Activated T-cell treated with anti-CD3 and anti-CD28 coated beads for 4 hours (primary cell): ENCODE measurements at places on chromosomes 1 and 21.

DNA sequence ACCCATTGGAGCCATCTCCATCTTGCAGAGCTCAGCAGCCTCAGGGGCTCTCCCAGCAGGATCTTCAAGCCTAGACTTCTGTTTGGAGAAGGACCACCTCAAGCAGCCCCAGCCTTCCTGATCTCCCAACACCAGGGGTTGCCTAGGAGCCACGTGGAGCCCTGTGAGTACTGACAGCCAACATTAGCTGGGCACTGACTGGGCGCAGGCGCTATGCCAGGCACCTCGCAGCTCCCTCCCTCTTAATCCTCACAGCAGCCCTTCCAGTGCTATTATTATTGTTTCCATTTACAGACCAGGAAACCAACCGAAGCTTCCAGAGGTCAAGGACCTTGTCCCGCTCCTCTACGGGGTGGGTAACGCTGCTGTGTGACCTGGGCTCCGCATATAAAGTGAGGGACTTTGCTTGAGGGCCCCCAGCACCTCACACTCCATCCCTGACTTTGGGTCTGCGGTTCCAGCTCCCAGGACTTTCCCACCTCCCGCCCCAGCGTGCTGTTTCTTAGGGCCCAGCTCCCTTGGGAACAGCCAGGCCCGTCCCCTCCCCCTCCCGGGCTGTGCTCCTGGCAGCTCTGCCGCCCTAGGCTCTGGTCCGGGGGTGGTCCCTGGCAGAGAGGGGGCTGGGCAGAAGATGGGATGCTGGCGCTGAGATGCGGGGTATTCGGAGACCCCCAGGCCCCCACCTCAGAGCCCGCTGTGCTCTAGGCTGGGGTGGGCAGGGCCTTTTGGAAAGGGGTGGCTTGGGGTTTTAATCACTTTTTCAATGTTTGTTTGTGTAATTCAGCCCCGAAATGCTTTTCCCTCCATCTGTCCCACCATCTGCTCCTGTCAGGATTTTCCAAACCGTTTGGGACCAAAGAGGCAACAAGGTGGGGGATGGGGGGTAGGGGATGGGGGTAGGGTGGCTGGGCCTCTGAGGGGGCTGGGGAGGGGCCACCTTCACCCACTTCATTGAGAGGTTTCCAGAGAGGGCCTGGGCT is 4.1 kb upstream of the HPCA start:
- no peak for DNase-seq

DNA sequence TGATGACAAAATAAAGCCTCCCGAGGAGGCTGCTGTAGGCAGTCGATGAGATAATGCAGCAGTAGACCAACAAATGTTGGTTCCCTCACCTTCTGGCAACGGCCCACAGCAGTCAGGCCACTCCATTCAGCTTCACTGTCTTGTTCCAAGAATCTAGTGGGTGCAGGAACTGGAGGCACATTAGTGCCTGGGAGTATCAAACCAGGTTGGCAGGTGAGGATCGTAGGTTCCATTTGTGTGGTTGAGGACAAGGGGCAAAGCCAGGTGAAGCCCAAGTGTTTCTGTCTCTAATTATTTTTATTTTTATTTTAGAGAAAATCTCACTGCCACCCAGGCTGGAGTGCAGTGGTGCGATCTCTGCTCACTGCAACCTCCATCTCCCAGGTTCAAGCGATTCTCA is 13.3 kb downstream of the FBXO2 start:
- no peak for DNase-seq

DNA sequence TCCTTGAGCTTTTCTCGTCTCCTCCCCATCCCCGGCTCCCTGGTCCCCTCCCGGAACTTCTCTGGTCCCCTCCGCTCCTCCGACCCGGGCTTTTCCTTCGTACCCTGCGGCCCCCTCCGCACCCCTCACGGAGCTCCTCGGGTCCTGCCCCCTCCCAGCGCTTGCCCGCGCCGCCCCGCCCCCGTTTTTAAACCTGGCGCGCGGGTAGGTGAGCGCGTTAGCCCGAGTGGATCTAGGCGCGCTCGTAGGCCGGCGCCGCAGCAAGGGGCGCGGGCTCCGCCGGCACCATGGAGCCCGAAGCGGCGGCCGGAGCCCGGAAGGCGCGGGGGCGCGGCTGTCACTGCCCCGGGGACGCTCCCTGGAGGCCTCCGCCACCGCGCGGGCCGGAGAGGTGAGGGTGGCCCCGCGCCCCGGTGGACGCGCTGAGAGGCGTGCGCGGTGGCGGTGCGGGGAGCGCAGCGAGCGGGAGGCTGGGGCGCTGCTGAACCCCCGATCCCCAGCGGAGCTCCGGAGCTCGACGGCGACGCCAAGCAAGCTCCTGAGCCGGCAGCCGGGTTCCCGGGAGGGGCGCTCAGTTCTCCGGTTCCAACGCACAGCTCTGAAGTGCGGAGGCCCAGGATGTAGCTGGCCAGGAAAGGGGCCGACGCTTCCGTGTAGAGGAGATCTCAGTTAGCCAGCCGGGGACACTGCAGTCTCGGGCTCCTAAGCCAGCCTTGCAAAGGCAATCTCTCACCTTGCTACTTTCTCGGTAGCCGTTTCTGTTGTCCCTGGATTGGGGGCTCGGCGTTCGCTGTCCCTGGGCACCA is at the start of gene RIPPLY3:
TSS of gene RIPPLY3 (plus strand) at position 217 of the 806 bp plus-strand sequence. CDS start at position 288, 71 bp downstream.
- DNase-seq: no peak

DNA sequence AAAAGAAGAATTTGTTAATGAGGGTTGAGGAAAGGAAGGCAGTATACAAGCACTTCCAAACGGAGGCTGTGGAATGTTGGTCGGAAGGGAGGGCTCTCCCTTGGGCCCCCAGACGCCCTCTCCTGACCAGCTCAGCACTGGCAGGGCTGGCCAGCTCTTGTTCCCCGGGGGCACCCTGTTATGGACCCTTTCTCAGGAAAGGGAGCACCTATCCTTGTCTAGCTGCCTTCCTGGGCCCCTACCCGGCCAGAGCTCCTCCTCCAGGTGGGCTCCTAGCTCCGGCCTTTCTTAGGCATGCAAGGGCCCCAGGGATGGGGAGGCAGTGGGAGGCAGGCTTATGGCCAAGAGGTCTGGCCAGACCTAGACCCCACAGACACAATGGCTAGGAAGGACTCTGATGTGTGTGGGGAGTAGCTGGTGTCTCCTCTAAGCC is 926 bp downstream of the BLACAT1 start:
- no peak for DNase-seq

DNA sequence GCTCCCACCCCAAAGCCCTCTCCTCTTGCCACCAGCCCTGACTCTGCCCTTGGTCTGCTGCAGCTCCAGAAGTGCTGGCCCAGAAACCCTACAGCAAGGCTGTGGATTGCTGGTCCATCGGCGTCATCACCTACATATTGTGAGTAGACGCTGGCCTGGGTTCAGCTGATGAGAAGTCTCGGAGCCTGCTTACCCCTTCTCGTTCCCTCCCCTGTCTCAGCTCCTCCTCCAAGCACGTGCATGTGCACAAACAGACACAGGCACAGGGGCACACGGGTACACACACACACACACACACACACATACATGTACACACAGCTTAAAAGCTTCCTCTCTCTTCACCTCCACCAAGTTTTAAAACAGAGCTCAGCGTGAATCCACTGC is 24.3 kb downstream of the CAMK1G start:
- no peak for DNase-seq

- DNase-seq: no peak
These were observed 109.6 kb downstream of the SLC45A1 start for GRCh38 chr1:8427493-8427892.

DNA sequence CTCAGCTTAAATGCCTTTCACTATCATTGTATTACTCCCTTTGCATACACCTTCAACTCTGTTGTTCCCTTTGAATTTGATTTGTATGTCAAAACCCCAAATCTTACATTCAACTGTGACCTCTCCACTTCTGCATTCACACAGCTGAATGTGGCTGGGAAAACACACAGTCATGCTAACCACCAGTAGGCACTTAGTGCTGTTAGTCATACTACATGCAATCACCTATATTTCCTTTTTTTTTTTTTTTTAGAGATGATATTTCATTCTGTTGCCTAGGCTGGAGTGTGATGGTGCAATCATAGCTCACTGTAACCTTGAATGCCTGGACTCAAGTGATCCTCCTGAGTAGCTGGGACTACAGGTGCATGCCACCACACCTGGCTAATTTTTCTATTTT is 16.2 kb downstream of the BTBD8 start:
- DNase-seq: no peak

DNA sequence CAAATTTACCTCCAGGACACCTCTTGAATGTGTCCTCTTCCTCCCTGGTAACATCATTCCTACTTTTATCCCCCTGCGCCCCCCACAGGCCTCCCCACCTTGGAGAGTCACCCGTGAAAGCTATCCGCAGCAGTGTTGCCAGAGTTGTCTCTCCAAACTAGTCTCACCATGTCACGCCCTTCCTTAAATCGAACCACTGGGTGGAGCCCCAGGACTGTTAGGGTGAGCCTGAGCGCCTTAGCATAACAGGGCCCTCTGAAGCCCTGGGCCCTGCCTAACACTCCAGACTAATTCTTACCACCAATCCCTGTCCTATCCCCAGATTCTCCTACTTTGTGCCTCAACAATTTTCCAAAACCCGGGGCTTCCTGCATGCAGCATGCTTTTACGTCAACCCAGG is 35.0 kb downstream of the HSD3B2 start:
- DNase-seq: no peak

DNA sequence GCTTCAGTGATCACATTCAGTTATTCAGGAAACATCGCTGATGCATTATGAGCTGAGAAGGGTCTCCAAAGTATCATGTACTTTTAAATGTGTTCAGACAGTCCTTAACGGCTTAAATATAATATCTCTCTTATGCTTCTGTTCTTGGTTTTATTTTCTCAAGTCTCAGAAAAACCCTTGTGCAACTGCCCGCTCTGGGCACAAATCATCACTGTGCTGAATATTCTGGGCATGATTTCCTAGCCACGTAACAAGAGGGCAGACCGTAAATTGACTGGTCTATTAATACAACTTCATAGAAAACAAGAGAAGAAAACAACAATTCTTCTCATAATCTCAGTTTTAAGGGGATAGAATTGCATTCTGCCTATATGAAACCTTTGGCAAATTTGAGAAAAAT is 96.5 kb upstream of the EXO1 start:
- DNase-seq: no peak
